Daoy (cell line): ENCODE measurements at places on chromosomes 5 and 9. TPM values are rescaled to one million over a fixed set of nuclear protein-coding genes. Genes with fewer than 3 reads are reported as not detected.

Gene ANKHD1
- 45.8 and 67.5 TPM in 2 replicates for total RNA-seq

Gene ANXA2R
- total RNA-seq, result 2.9 TPM in 2 replicates

Gene MEIKIN
- total RNA-seq, result not detected in 2 replicates

Gene PCDHGA9
- total RNA-seq, result 1.2 TPM in 1 of 2 replicates, not detected in the other

Gene DNM1
- total RNA-seq, result 8.5 and 12.3 TPM in 2 replicates

Gene IL33
- total RNA-seq, result 0.06 and 0.80 TPM in 2 replicates

Gene PHYHD1
- total RNA-seq, result not detected in 2 replicates

Gene SLC28A3
- 0.06 and 0.36 TPM in 2 replicates for total RNA-seq

Gene CDH12
- total RNA-seq, result 0.06 TPM in 1 of 2 replicates, not detected in the other

Gene ANKDD1B
- 0.06 and 0.12 TPM in 2 replicates for total RNA-seq

Gene PPP1R26
- total RNA-seq, result 33.2 and 33.5 TPM in 2 replicates

Gene PCDHA2
- total RNA-seq, result 0.29 TPM in 1 of 2 replicates, not detected in the other

Gene ADAMTS12
- total RNA-seq, result 3.5 TPM in 2 replicates

Gene DMRT3
- not detected in 2 replicates for total RNA-seq

Gene ZDHHC11
- total RNA-seq, result 2.1 and 3.6 TPM in 2 replicates

Gene TICAM2
- total RNA-seq, result 0.30 and 0.40 TPM in 2 replicates

Gene CDX1
- 0.06 and 1.3 TPM in 2 replicates for total RNA-seq

Gene ANKRD18A
- total RNA-seq, result 1.1 and 1.5 TPM in 2 replicates

Gene RLN2
- total RNA-seq, result not detected in 2 replicates

Gene PLAC8L1
- total RNA-seq, result 0.83 and 0.91 TPM in 2 replicates

Gene TCF7
- total RNA-seq, result 4.1 and 4.3 TPM in 2 replicates

Gene NPR3
- 0.71 and 0.86 TPM in 2 replicates for total RNA-seq

Gene PITX1
- 34.0 and 53.8 TPM in 2 replicates for total RNA-seq

Gene IL4
- total RNA-seq, result not detected in 2 replicates

Gene DDX4
- not detected in 2 replicates for total RNA-seq

Gene INSL6
- total RNA-seq, result not detected in 2 replicates

Gene DMRT2
- 14.4 and 15.4 TPM in 2 replicates for total RNA-seq

Gene MYOT
- not detected in 2 replicates for total RNA-seq

Gene LURAP1L
- total RNA-seq, result 2.0 and 2.4 TPM in 2 replicates

Gene SDHA
- total RNA-seq, result 78.3 and 97.6 TPM in 2 replicates

Gene SLC34A1
- total RNA-seq, result not detected in 2 replicates

Gene ROPN1L
- 0.40 TPM in 1 of 2 replicates, not detected in the other for total RNA-seq

Gene ACOT12
- total RNA-seq, result not detected in 2 replicates

Gene ECM2
- 0.15 and 0.17 TPM in 2 replicates for total RNA-seq

Gene PDE6A
- total RNA-seq, result not detected in 2 replicates

Gene CCL21
- total RNA-seq, result not detected in 2 replicates

Gene KCNN2
- 0.51 TPM in 1 of 2 replicates, not detected in the other for total RNA-seq
